ENCODE measurements at places on chromosomes 1 and 21.

DNA sequence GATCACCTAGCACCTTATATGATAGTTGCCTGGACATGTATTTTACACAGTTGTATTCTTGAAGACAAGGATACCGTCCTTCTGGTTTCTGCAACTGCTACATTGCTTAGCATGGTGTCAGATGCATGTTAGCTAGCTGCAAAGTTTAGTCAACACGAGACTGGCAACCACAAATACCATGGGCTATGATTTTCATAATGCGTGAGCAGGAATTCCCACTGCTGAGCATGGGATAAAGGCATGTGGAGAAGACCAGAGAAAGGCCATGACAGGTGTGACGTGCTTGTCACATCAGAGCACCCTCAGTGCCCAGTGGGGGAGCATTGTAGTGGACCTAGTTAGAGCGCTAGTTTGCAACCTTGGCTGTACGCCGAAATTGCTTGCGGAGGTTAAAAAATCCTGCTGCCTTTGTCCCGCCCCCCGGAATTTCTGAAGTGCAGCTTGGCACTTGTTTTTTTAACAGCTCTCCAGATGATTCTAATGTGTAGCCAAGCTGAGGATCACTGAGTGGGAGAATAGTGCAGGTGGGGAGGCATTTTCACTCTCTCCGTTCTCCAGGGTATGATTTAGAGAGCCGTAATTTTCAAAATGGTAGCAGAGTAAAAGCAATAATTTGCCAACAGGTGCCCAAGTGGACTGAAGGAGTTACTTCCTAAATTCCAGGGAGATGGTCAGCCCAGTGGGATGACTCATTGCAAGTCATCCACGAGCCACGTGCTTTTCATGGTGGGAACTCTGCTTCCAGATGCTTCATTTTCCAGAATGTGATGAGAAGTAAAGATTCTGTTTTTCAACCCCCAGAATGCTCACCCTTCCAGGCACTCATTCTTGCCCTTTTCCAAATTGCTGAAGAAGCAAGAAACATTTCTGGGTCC lies 81.0 kb downstream of the CNIH3 start:
- DNase-seq = no peak

- no peak for DNase-seq
Measured at GRCh38 chr1:38050397-38051078, 3.9 kb upstream of the POU3F1 start.

GRCh38 chr1:43653339-43653738 lies 3.4 kb downstream of the KDM4A start:
- DNase-seq = no peak

DNA sequence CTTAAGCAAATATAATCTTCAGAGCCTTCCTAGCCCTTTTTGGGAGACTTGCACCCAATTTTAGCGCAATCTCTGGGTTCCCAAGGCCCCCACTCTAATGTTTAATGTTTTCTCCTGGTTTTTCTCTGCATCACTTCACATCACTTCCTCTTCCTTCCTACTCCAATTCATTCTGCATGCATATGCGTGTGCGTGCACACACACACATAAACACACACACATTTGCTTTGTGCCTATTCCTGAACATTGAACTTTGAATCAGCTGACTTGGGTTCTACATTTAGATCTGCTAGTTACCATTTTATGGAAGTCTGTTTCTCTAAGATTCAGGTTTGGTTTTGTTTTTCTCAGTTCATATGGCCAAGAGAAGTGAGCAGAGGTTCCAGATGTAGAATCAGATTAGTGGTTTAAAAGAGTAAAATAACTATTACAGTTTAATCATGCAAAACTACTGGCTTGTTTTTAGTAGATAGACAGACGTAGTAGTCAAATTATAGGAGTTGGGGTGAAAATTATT lies 7.4 kb upstream of the EDEM3 start:
- DNase-seq = no peak

DNA sequence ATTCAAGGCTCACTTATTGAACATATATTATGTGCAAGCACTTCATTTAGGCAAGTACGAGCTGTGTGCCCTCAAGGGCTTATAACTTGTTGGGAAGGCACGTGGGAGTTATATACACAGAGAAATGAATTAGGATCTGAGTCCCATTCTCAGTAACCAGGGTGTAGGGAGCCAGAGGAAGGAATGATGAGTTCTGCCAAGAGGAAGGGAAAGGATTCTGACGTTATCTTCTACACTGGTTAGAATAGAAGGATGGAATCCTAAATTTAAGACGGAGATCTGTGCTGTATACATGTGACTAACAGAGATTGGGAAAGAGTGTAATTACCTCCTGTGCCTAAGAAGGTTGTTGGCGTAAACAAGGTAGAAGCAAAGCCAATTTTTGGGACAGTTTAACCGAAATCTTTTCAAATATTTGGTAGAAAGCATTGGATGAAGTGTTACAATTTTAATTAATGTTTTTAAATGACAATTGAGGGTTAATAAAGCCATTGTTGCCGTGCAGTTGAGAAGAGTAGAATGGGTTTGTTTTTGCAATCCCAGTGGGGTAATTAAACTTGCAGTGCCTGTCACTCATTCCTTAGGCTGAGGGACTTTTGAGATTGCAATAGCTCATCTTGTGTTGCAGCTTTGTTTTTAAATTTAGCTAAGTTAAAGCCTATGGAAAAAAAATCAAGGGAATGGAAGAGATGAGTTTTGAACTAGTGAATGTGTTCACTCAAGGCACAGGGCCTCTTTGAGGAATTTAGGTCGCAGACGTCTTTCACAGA lies 177.2 kb downstream of the NFIA start:
- no peak for DNase-seq

GRCh38 chr1:40315239-40315794 lies 1.8 kb downstream of the COL9A2 start:
- DNase-seq = peak; percentile 90

GRCh38 chr1:63414691-63415365 lies 47.4 kb downstream of the ALG6 start:
- no peak for DNase-seq

DNA sequence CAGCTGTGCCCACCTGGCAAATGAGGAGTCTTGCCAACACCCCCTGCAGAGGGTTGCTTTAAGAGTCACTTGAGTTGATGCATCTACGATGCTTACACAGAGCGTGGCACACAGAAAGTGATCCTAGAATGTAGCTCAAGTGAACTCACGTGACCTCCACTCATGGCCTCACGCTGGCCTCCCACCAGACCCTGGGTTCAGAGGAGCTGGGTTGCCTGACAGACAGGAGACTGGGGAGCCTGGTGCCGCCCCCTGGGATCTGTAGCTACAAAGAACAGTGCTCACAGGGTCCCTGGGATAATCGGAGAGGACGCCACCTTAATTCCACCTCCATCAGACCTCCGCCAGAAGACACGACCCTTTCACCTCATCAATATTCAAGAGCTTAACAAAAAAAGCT lies 81.4 kb upstream of the CASZ1 start:
- DNase-seq = no peak

- DNase-seq = no peak
Measured at GRCh38 chr1:163035446-163036249, 33.5 kb upstream of the RGS4 start.

DNA sequence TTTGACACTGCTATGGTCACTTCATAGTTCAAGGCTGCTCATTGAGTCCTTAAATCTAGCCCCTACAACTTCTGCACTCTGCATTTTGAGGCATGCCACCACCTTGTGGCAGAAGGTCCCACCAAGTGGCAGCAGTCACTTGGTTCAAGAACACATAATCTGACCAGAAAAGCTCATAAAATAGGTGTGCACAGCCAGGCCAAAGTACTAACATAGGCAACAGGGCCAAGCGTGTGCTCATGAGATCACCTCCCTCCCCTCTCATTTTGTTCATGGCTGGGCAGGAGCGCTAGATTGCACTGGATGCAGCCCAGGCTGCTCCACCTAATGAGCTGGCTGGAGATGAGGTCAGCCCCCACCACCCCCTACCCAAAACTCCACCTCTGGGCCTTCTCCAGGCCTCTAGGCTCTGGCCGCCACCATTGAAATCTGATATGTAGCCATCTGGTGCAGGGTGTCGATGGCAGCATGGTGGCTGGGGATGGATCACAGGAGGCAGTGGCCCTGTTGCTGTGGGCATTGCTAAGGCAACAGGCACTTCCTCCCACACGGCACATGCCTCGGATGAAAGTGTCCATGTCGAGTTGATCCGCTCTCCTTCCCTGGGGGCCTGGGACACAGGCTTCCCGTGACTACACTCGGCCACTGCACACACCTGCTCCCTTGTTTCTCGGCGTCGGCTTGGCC lies 193.2 kb downstream of the TRABD2B start:
- DNase-seq = no peak

GRCh38 chr1:43549921-43550597 lies 19.4 kb downstream of the PTPRF start:
- DNase-seq = no peak

- DNase-seq = no peak
Measured at GRCh38 chr1:178541829-178542553, 29.1 kb downstream of the TEX35 start.

GRCh38 chr1:41215623-41216022 lies 26.5 kb downstream of the SCMH1 start:
- no peak for DNase-seq

DNA sequence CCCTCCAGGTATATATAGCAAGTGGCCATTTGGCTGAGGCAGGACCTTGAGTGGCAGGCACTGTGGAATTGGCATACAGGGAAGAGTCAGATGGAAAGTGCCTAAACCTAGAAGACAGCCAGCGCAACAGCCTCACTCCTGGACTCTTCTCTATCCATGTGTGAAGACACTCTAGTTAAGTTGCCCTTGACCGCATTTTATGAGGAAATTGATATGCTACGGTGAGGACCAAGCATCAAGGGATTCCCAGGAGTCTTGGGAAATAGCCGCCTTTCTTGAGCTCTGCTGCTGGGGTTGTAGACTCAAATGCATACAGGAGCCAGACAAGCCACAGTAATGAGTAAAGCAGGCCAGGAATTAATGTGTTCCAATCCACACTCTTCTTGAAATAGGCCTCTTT lies 145.9 kb upstream of the KAZN start:
- DNase-seq = no peak

DNA sequence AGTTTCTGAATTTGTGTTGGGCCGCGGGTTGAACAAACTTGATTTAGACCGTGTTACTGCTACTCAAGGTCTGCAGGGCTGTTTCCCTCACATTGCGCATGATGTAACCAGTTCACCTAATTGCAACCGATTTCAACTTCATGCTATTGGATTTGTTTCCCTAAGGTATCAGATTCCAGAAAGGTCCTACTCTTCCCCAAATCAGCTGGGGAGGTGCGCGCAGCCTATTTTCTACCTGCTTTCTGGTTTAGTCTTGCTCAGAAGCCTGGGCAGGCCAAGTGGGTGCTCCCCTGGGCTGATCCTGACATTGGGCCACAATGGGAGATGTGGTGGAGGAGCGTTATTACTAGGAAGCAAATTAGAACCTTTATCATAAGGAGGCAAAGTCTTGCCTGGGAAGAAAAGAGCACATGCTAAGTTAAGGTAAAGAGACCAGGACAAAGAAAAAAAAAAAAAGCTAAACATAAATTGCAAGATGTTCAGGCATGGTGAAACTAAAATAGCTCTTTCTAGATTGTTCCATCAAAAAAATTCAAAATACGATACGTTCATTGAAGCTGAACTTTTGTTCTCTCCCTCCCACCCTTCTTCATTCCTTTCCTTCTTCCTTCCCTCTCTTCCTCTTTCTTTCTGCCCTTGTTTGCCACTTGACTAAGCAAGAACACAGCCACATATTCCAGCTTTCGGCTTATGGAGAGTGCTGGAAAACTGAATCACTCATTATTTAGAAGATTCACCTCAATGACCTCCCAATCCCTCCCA lies 28.8 kb upstream of the TARBP1 start:
- no peak for DNase-seq

DNA sequence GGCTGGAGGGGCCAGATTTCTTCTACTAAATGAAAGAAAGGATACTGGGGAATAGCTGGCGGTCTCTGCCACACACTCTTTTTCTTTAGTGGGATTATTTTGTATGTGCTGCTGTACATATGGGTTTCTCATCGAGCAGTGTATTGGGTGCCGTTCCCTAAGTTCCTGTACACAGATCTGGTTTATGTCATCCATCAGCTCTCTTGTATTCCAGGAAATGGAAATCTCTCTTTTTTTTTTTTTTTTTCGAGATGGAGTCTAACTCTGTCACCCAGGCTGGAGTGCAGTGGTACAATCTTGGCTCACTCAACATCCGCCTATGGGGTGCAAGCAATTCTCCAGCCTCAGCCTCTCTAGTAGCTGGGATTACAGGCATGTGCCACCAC lies 27.0 kb upstream of the NID1 start:
- DNase-seq = no peak

DNA sequence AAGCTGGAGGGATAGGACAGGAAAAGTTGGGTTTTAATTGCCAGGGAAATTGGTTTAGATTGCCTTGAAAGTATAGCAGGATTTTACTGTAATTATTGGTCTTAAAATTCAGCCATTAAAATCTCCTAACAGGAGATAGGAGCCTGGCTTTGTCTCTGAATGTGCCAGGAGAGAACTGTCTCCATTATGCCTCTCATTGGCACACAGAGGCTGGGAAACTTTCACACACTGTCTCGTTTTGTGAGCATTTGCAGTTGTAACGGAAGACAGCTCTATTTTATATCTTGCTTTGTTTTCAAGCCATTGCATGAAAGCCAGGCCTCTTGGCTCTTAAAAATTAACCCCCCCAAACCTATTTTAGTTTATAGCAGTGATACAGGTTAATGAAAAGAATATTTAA lies 12.5 kb downstream of the DNAJC6 start:
- no peak for DNase-seq

DNA sequence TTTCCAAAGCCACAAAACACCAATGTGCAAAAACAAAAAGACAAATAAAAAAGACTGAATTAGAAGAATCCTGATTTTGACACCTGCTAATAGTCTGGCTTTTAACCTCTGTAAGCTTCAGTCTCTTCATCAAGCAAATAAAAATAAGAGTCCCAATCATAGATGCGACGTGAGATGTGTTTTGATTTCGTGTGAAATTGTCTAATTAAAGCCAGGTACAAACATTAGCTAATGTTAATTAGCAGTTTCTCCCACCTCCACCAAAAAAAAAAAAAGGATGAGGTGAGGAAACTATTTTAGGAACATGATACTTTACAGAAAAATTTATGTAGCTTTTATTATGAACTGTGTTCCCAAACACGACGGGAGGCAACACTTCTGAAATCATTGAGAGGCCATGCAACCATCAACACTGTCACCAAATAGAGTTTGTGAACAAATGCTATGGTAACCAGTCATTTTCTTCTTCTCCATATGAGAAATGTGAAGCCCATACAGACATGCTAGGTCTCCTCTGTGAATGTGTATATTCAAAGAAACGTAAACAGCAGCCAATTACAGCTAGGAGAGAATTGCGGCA lies 6.7 kb upstream of the EVI5 start:
- DNase-seq = no peak

DNA sequence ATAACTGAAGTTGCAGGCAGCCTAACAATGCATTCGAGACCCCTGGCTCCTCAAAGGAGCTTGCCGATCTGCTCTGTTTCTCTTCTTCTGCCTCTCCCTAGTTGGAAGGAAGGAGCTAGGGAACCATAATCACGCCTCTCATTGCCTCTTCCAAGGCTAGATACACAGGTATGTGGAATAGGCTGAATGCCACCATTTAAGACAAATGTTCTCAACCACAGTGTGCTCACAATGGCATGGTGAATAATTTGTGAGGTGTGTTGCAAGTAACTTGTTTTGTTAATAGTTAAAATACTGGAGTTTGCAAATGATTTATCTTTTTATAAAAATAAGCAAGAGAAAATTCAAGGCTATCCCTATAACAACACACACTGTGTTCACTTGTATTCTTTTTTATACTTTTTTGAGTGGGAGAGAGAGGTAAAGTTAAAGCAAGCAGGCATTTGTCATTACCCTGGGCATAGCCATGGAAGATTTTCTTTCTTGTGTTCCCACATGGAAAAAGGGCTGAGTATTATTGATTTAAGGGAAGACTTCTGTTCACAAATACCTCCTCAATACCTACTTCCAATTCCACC lies 45.4 kb upstream of the SYT6 start:
- no peak for DNase-seq

Data from hippocampal formation (tissue), 2 donors.